ENCODE measurements at places on chromosomes 5 and 9. TPM values are rescaled to one million over a fixed set of nuclear protein-coding genes. Genes with fewer than 3 reads are reported as not detected.

UAP1L1 gene
- 4.8 TPM for polyA plus RNA-seq

CDH9 gene
- polyA plus RNA-seq = 6.9 TPM

PCDHGB4 gene
- 6.6 TPM for polyA plus RNA-seq

IFNB1 gene
- polyA plus RNA-seq = not detected

CLIC3 gene
- polyA plus RNA-seq = 0.69 TPM

AHRR gene
- polyA plus RNA-seq = 2.9 TPM

SPATA31A7 gene
- polyA plus RNA-seq = not detected

CTNND2 gene
- 1.9 TPM for polyA plus RNA-seq

PCDHA5 gene
- polyA plus RNA-seq = 0.15 TPM

FAM151B gene
- polyA plus RNA-seq = 2.1 TPM

Measured in right renal pelvis (tissue), 4 donors.